ENCODE measurements at places on chromosomes 13 and 19.

DNA sequence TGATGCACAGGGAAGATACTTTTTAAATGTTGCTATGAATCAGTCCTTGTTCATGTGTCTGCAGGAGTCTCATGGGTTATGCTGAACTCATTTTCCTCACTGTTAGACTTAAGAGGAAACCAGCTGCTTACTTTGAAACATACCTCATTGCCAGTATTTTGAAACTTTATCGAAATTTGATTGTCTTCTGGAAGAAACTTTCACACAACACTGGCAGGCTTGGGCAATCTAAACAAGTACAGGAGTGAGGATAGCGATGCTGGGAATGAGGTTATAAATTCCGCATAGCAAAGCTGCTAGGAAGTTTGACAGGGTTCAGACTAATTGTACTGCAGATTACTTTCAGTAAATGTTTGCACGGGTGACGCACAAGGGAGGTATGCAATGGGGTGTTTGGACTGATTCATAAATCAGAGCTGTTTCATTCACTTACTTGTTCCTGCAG is 245.7 kb downstream of the DNAJC15 start:
- no peak for DNase-seq

GRCh38 chr13:43785261-43785649 is 1.5 kb downstream of the ENOX1 start:
- peak; percentile 62 for DNase-seq

GRCh38 chr13:80307401-80307987 is 33.4 kb downstream of the SPRY2 start:
- DNase-seq, result no peak

GRCh38 chr13:55705526-55705925 is 1435.2 kb upstream of the PRR20A start:
- DNase-seq, result no peak

GRCh38 chr13:50467156-50468110 is 376.1 kb downstream of the DLEU7 start:
- DNase-seq, result no peak

GRCh38 chr19:42323473-42323851 is 2.0 kb upstream of the MEGF8 start:
- no peak for DNase-seq

- no peak for DNase-seq
These were observed 10.2 kb downstream of the ANGPTL4 start for GRCh38 chr19:8373867-8374813.

DNA sequence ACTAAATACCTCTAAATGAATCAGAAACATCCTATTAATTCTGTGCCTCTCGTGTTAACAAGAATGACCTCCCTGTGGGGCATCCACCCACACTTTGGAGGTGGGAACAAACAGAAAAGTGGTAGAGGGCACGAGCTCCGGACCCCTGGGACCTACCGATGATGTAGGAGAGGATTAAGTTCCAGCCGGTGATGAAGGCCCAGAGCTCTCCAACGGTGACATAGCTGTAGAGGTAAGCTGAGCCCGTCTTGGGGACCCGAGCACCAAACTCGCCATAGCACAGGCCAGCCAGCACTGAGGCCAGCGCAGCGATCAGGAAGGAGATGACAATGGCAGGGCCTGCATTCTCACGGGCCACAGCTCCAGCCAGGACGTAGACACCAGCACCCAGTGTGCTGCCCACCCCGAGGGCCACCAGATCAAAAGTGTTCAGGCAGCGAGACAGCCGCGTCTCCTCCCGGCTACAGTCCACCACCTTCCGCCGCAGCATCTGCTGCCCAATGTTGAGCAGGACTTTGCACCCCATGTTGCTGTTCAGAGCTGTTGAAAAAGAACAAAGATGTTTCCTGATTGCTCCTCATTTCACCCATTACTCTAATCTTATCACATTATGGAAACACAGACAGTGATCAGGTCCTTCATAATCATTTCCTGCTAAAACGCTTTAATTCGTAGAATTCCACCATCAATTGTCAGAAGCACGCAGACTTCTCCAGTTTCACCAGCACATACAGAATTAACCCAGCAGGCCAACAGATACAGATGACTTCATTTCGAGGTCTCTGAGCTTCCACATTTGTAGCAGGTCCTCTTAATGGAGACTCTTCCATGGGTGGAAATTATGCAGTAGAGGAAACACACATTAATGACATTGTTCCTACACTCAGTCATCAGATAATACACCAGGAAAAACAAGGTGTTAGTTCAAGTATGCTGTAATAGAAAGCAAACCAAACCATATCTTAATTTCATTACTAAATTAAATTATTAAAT is 59.5 kb downstream of the SLC7A1 start:
- DNase-seq, result no peak

DNA sequence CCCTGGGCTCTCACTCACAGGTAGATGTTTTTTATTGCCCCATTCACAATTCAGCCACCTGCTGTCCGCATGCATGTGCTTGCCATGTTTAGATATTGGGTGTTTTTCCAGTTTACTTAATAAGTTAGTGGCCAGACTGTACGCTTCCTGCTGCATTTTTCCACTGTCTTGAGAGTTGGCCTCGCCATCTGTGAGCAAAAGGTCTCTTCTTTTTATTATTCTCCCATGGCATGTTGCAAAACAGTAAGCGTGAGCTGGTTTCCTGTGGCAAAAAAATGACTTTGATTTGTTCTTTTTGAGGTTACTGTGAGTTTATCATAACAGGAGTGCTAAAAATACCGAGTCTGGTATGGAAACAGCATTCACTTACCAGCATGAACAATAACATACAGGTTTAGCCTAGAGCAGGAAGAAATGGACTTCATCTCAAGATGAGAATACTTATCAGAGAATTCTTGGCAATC is 46.0 kb downstream of the SAE1 start:
- no peak for DNase-seq

DNA sequence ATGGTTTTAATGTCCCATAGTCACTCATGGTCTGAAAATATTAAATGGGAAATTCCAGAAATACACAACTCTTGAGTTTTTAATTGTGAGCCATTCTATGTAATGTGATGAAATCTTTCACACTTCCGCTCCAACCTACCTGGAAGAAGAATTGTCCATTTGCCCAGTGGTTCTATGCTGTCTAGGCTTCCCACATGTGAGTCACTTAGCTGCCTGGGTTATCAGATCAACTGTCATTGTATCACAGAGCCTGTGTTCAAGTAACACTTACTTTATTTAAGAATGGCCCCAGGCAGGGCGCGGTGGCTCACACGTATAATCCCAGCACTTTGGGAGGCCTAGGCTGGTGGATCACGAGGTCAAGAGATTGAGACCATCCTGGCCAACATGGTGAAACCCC is 1450.5 kb downstream of the EFNB2 start:
- DNase-seq, result no peak

- no peak for DNase-seq
These were observed 21.6 kb downstream of the MAST3 start for GRCh38 chr19:18119013-18119716.

DNA sequence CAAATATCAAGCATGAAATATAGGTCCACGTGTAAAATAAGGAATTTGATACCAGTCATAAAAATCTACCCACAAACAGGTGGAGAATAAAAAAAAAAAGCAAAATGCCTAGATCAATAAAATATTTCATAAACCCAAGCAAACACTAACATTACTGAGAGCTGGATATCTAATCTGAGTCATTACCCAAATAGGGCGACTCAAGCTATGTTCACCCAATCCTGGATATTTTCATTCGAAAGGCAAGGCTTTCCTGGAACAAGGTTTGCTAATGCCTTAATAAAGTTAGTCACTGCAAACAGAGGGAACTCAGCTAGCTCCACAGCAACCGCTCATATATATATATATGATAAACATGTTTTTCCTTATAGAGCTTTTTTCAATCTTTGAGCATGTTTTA is 33.5 kb upstream of the TM9SF2 start:
- DNase-seq, result peak; percentile 66

- peak; percentile 62 for DNase-seq
These were observed 135.0 kb downstream of the URI1 start for GRCh38 chr19:30076751-30077670.

- no peak for DNase-seq
These were observed 127.9 kb upstream of the USP29 start for GRCh38 chr19:56991912-56992311.

DNA sequence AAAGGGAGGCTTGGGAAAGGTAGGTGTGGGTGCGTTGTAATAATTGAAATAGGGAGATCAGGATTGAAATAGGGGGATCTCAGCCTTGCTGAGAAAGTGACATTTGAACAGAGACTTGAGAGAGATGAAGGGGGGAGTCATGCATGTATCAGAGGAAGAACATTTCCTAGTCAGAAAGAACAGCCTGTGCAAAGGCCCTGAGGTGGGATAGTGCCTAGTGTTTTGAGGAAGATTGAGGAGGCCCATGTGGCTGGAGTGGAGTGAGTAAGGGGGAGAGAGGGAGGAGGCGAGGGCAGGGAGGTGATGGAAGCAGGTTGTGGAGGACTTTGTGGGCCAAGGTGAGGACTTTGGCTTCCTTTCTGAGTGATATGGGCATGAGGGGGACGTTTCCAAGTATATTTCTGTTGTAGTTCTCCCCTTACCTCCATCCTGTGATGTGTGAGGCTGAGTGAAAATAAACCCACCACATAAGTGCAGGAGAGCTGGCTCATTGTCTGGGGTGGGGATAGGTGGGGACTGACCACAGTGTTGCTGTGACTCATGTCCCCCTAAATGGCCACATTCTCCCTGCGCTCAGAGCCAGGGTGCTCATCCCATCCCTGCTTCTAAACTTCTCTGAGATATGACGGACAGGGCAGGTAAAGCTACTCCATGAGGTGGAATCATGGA is 17.8 kb downstream of the ACTL9 start:
- DNase-seq, result no peak

DNA sequence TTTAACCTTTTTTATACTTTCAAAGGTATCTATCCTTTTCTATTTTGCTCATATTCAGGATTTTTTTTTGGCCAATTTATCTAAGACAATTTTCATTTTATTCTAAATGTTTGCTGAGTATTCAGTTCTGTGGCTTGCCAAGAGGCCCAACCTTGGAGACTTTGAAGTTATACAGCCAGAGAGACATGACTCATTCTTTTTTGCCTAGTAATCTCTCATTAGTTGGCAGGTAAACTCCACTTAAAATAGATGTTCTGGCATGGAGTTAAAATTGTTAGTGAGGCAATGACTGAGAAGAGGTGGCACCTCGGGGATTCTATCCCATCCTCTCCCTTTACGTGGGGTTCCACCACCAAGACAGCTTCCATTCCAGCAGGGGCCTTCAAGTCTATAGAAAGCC is 213.8 kb downstream of the KCTD12 start:
- DNase-seq, result no peak

GRCh38 chr19:46404753-46405468 is 8.5 kb downstream of the CCDC8 start:
- peak; percentile 67 for DNase-seq

DNA sequence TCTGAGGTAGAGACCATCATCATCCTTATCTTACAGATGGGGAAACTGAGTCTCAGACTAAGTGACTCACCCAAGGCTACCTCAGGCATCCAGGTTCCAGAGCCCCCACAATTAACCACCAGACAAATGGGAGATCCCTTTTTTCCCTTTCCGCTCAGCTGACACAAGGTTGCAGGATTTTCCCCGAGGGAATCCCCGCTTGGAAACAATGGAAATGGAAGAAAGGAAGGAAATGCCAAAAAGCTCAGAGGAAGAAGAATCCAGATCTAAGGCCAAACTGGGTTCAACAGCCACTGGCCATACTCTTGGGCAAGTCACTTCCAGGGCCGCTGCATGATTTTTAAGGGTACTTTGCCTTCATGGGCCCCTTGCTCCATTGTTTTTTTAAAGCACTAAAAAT is 1.6 kb downstream of the ZNF71 start:
- DNase-seq, result no peak

GRCh38 chr19:27974082-27974513 is 1238.9 kb downstream of the UQCRFS1 start:
- no peak for DNase-seq

- DNase-seq, result no peak
These were observed 4.7 kb downstream of the MAB21L1 start for GRCh38 chr13:35471706-35472322.

- DNase-seq, result no peak
These were observed 1198.5 kb downstream of the EFNB2 start for GRCh38 chr13:105336706-105337576.

DNA sequence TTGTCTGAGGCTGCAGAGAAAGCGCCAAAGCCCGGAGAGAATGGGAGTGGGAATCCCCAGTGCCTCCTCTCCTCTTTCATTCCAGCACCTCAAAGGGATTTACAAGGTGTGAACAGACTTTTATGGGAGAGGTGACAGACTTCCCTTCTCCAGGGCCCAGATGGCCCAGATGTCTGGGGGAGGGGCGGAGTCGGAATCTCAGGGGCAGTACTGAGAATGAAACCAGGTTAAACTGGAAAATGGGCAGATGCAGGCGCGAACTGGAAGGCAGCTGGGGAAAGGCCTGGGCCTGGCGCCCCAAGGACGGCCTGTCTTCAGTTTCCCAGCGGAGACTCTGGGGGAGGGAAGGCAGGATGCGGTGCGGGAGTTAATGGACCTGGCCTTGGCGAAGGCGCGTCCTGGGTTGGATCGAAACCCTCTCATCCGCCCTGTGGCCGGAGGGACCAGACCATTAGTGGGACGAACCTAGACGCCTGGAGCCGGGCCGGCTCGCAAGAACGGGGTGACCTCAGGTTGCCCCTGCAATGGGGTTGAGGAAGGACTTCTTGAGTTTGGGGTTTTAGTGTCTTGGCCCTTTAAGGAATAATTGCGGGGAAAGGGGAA is 592 bp upstream of the TRIP10 start:
- peak; percentile 92 for DNase-seq
